ENCODE measurements at places on chromosomes 11 and 22.

DNA sequence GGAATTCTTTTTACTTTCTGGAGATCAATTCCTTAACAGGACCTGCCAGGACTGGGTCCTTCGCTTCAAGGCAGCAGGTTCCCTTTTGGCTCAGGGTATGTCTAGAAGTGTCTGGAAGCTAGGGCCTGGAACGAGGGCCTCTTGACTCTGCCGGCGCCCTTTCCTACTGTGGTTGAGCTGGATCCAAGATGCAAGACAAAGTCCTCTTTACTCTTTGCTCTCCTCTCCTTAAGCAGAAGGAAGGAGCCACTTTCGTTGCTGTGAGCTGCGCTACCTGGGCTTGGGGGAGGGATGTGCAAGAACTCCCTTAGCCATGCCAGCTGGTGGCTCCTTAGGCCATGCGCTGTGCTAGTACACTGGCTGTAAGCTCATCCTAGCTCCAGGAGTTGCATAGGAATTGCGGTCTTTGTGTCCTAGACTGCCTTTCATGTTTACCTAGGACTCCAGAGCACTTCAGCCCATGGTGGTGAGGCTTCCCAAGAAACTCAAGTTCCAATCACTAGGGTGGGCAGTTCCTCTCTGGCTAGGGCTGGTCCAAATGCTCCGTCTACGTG, 18.1 kb downstream of the GLB1L2 start:
- DNase-seq, result no peak

GRCh38 chr22:38506118-38506962, at the start of gene DDX17:
Gene DDX17 (minus strand): TSS chr22:38506311.
- DNase-seq, result peak; percentile 73

DNA sequence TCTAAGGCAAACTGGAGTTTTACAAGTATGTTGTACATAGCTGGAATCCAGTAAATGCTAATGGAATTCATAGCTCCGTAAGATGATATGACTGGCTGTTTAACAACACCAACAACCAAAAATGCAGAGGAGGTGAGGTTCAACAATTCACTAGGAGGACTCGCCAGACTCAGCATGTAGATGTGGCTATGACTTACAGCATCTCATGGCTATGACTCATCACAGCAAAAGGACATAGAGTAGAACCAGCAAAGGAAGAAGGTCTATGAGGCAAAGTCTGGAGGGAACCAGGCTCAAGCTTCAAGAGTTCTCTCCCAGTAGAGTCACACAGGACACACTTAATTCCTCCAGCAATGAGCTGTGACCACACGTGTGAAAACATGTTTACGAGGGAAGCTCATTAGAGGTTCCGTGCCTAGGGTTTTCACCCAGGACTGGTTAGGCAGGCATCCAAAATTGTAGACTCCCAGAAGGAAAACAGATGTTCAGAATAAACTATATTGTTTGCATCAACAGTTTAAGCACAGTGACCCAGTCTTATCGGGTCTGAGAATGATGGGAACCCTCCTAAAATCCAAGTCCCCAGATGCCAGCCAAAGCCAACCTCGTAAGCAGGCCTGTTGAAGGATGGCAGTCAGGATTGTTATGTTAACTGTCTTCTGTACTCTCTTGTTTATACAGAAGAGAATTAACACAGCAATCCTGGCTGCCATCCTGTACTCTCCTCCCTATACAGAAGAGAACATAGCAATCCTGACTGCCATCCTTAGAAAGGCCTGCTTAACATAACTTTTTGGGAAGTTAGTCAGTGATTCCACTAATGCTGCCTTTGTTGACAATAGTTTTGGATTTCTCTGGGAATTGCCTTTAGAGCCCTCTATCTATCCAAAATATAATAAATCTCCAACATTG, 116.6 kb downstream of the LARGE1 start:
- DNase-seq, result no peak

GRCh38 chr22:41261541-41262249, 21.0 kb upstream of the CHADL start:
- DNase-seq, result no peak

DNA sequence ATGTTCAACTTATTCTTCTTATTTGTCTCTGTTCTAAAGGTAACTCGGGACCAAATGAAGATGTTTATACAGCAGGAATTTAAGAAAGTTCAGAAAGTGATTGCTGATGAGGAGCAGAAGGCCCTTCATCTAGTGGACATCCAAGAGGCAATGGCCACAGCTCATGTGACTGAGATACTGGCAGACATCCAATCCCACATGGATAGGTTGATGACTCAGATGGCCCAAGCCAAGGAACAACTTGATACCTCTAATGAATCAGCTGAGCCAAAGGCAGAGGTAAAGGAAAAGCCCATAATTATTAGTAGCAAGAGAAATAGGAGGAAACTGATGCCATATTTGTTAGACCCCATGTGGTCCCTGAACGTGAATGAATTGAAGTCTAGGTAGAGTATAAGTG, 63.3 kb downstream of the TRIM44 start:
- DNase-seq, result no peak

GRCh38 chr22:40107244-40107643, 70.5 kb upstream of the TNRC6B start:
- no peak for DNase-seq

DNA sequence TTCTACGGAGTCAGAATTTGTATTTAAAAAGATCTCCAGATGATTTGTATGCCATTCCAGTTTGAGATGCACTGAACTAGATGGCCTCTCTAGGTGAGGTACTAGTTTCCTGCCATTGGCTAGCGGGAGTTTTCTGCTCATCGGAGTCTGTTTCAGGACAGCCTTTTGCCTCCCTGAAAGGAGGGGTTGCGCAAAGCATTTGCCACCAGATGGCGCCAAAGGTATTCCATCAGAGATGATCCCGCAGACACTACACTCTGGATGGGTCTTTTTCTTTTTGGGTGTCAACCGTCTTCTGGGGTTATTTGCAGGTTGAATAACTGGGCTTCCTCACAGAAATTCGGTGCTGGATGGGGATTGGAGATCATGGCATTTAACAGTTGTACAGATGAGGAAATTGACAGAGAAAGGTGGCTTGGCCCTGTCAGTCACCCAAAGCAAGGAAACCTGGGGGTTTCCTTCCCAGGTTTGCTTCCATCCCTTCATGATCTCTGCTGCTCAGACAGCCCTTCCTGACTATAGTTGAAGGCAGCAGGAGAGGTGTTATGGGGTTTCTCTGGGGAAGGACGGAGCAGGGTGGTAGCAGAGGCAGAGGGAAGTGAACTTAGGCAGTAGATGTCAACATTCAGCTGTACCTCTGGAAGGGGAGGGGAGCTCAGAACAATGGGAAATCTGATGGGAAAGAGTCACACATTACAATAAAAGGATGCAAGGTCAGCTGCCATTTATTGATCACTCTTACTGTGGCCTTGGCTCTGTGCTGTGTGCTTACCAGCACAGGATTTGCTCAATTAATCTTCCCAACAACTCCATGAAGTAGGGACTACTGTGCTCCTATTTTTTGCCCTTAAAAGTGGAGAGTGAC, 81.6 kb downstream of the CCDC81 start:
- no peak for DNase-seq

GRCh38 chr11:85133636-85134035, 493.5 kb downstream of the DLG2 start:
- no peak for DNase-seq

DNA sequence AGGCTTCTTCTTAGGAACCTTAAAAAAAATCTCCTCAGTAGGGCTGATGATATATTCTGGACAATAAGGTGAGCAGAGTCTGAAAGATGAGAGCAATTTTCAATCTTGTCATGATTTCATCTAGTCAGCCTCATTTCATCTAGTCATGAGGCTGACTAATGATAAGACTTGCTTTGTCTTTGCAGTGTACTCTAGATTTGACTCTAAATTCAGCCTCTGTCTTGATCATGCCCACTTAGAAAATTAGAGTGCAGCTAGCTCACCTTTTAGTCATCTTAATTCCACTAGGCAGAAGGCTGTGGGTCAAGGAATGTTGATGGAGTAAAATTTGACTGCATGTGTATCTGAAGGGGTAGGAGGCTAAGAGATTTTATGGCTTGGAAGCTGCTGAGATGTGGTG, 5.5 kb downstream of the EHF start:
- no peak for DNase-seq

GRCh38 chr22:35733791-35734516, 16.3 kb downstream of the APOL5 start:
- DNase-seq, result no peak

- no peak for DNase-seq
Measured at GRCh38 chr11:119323532-119324033, 6.7 kb upstream of the MCAM start.

- no peak for DNase-seq
Measured at GRCh38 chr22:21766691-21767462, 31.3 kb upstream of the YPEL1 start.

- DNase-seq, result no peak
Measured at GRCh38 chr11:120940160-120940848, 83.6 kb upstream of the TBCEL start.

DNA sequence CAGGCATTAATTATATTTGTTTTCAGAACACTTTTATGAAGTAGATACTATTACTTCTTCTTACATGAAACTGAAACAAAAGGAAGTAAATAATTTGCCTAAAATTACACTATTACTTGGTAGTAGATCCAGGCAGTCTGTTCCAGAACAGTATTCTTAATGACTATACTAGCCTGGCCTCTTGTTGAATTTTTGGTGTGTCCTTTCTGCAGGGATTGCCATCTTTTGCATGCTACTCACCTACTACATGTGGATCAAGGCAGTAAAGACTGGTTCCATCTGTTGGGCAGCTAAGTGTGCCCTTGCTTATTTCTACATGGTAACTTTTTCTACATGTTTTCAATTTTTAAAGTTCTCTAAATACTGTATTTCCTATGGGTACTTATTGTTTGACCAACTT, 12.8 kb downstream of the STT3A start:
- DNase-seq, result no peak

GRCh38 chr11:31404614-31405013, 35.0 kb downstream of the DNAJC24 start:
- no peak for DNase-seq

DNA sequence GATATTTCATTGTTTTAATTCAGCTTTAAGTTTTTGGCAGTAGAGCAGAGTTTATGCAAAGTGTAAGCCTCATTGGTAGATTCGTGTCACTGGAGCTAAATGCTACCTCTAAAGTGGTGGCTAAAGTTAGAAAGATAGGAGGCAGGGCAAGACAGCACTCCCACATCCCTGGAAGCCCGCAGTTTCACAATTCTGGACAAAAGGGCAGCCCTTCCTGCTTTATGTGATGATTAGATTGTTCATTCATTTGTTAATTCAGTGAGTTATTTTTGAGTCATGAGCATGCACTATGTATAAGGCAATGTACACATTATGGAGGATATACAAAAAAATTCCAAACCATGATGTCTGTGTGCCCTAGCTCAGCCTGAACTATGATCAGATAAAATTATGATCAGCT, 52.1 kb upstream of the EIF3M start:
- DNase-seq, result no peak

DNA sequence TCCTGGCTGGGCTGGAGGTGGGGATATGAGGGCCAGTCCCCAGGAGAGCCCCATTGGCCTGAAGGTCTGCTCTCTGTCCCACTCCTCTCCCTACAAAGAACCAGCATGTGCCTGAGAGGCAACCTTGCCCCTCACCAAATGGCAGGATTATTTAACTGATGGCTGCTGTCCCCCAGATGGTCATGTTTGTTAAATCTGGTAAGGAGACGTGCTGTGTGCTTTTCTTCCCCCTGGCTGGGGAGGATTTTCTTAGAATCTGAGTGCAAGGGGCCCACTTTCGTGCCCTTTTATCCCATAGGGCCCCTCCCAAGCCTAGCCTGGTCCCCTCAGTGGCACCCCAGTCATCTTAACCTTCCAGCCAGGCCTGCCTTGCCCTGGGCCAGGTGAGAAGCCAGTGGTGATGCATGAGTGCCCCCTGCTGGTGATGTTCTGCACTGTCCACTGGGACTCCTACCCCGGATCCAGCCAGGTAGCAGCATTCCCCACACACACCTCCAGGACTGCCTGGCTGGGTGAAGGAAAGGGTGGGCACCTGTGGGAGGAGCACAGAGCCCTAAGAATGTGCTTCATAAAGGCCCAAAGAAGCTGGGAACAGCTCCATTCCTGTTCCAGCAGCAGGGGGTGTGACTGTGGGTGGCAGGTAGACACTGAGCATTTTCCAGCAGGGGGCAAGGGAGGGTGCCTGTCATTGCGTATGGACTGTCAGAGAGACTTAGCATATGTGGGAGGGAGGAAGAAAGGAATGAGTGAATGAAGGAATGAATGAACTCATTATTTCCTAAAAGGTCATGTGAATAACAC, 28.9 kb downstream of the MFNG start:
- DNase-seq, result no peak

DNA sequence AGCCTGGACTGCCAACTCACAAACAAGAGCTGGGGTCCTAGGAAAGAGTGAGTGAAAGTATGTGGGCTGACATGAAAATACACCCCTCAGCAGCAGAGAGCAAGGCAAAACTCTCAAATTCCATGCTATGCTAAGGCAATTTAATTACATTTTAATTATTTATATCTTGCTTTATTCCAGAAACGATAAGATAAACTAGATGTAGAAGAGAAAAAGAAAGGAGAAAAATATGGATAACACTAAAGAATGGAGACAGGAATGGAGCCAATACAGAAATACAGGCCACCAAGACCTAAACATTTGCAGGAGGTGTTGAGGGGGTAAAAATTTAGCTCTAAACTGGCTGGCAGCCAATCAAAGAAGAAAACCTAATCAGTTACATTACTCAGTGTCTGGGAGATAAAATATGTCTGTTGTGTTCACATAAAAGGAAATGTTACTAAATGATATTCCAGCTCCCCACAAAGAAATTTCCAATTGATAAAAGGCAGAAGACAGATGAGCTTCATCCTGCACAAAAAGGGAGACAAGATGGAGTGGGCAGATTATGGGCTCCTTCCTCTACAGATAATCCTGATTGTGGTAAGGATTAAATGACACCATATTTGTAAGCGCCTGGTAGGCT, 223.5 kb upstream of the BLID start:
- DNase-seq, result no peak

DNA sequence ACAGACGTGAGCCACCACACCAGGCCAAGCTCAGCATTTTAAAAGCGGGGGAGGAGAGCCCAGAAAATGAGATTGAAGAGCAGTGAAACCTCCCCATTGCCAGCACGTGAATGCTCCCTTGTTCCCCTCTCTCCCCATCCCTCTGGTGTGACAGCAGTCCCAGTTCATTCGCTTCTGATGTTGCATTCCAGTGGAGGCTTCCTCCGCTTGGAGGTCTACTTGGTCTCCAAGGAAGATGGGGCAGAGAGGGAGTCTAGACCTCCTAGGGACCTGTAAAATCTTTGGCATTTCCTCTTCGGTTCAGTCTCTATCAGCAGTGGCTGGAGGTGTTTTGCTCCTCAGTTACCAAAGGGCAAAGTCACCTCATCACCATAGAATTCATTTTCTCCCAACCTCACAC, 30.2 kb upstream of the EP300 start:
- no peak for DNase-seq

DNA sequence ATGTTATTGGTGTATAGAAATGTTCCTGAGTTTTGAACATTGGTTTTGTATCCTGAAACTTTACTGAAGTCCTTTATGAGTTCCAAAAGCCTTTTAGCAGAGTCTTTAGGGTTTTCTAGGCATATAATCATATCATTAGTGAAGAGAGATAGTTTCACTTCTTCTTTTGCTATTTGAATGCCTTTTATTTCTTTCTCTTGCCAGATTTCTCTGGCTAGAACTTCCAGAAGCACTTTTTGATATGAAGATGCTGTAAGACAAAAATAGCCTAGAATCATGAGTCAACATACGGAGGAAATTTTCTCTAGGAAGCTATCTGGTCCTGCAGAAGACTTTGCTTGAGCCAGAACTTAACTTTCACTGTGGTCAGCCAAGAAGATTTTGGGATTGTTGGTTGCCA, 86.7 kb upstream of the IZUMO1R start:
- no peak for DNase-seq

- DNase-seq, result no peak
Measured at GRCh38 chr11:116073854-116074837, 569.9 kb upstream of the CADM1 start.

- no peak for DNase-seq
Measured at GRCh38 chr11:73598719-73599379, 937 bp upstream of the FAM168A start.
